ENCODE measurements at places on chromosomes 16 and 17.

DNA sequence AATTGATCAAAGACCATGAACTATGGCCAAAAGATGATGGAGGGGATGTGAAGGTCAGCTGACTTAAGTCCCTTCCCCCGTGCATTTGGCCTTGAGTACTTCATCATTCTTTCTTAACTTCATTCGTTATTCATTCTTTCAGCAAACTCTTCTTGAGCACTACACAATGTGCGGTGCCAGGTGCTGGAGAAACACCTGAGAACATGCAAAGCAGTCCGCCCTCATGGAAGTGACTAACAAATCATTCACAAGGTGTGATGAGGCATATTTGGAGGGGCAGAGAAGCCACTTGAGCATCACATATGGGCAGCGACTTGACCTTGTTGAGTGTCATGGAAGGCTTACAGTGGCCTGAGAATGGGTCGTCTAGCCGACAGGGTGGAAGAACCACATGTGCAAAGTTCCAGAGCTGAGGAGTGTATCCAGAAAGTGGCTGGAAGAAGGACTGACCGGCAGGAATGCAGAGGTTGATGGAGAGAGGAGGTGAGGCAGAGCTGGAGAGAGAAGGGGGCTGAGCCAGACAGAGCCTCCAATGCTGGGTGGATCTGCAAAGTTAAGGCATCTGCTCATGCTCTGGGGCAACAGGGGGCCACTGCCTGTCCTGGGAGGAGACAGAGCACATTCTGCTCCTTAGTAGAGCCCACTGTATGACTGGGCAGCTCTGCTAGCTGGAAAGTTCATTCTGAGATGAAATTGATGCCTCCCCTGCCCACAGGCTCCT, 25.1 kb upstream of the EIF1 start:
- DNase-seq = no peak

DNA sequence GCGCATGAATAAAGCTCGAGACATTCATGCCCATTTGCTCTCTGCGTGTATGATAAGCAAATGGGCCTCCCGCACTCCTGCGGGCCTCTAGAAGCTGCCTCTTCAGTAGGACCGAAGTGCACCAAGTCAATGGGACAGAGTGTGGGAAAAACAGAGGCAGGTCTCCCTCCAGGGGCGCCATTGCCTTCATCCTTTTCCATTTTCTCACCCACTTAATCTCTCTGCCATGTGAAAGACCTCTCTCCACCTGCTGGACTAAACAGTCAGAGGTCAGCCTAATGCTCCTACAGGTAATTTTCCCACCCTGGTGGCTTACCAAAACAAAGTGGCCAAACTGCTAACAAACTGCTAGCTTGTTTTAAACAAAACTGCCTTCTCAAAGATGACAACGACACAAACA, 210.9 kb downstream of the ZFHX3 start:
- DNase-seq = no peak

- no peak for DNase-seq
These were observed 27.7 kb upstream of the RBFOX1 start for GRCh38 chr16:7304958-7305357.

- no peak for DNase-seq
These were observed 14.0 kb downstream of the RPGRIP1L start for GRCh38 chr16:53689636-53690035.

DNA sequence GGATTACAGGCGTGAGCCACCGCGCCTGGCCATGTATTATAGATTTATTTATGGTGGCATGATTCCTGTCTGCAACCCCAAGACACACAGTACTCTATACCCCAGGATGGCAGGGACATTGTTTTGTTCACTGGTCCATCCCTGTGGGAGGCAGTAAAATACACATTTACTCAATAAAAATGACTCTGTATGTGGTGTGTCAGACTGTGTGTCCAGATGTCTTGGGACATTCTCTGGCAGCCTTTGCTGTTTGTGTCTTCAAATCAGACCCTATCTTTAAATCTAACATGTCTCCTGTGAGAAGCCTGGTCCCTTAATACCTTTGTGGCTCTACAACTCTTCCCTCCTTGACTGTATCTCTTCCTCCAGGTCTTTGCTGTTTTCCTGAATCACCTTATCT, 1.7 kb upstream of the COASY start:
- no peak for DNase-seq

- no peak for DNase-seq
These were observed 1.2 kb downstream of the DUSP14 start for GRCh38 chr17:37490638-37491614.

GRCh38 chr16:996681-997080, 15.1 kb downstream of the SOX8 start:
- DNase-seq = no peak

DNA sequence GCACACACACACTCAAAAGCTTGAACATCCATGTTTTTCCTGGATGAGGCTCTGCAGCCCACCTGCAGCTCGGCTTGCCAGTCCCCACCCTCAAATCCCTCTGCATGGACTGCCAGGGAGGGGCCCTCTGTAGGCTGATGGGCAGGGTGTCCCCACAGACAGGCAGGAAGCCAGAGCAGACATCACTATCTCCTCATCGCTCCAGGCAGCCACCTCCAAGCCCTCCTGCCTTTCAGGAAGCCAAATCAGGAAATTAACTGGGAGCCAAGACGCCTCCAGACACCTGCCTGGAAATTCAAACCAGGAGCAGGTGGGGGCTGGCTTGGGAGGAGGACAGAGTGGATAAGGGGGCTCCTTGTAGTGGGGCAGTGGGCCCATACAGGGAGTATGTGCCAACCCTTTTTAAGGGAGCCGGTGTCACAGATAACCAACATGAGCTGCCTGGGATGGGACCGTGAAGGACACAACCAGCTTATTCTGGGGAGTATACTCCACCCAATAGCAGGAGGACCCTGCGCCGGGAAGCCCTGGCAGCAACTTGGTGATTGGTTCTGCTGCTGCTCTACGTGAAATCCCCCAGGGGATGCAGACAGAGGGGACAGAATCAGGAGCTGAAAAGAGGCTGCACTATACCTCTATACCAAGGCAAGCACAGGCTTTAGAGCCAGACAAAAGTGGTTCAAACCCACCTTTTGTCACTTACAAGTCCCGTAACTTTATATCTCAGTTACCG, 139.1 kb downstream of the CCT6B start:
- DNase-seq = no peak

- no peak for DNase-seq
These were observed 41.7 kb downstream of the PEMT start for GRCh38 chr17:17549732-17550366.

DNA sequence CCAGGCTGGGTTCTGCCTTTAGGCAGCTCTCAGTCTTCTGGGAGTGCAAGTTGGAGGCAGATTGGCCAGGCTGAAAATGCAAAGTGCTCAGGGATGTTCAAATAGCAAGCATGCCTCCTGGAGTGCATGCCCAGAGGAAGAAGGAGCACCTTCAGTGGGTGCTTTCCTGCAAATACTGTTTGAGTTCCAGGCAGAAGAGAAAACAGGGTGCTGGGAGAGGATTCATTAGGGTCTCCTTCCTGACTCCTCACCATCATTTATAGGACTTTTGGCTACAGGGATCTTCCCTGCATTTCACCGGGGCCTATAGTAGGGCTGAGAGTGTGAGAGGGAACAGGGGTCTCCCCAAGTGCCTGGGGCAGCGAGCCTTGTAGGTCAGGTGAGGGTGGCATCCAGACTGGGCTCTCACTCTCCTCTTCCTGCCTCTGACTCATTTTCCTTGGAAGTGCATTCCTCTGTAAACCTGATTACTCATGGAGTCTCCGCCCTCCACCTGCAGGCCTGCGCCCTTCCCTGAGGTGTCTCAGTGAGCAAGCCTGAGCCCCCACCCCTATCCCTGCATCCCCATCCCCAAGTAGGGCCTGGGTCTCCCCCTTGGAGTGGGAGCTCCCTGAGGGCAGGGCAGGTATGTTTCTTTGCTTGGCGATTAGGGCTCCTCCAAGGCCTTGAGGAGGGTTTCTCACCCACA, 17.1 kb upstream of the TNS4 start:
- DNase-seq = no peak

DNA sequence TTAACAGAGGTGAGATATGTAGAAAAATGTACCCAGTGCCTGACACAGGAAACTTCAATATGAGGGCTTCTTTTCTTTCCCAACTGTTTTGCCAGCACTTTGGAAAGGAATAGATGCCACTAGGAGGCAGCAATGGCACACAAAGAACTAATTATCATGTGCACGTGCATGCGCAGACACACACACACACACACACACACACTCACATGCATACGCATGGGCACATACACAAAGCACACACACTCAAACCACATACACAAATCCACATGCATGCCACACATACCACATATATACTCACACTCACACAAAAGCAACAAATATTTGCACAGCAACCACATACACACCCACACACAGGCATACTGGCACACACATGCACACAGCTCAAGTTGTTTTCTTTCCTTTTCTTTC, 8.8 kb upstream of the CEP112 start:
- peak; percentile 18 for DNase-seq

GRCh38 chr17:82565551-82565950, 46.0 kb downstream of the FOXK2 start:
- DNase-seq = no peak

DNA sequence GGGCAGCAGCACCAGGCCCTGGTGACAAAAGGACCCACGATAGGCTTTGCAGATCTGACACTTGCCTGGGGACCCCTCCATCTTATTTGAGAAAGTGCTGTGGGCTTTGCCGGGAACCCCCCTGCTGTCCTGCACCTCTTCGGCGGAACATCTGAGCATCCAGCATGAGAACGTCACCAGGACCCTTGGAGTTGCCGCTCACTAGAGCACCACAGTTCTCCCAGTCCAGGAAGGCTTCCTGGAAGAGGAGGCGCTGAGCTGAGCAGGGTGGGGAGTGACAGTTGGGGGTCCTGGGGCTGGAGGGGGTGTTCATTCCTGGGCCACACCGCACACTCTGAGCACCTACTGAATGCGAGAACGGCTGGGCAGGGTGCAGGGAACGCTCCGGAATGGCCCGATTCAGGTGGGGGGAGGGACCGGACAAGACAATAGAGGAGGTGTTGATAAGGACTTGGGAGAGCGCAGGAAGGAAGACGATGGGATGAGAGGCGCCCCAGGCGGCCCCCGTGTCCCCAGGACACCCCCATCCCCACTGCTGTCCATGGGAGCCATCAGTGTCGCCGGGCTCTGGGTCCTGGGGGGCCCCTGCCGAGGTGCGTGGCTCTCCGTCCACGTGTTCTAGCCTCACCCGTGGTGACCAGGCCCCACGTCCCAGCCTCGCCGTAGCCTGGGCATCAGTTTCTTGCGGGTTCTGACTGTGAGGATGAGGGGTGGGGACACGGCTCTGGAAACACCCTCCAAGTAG, 24.8 kb upstream of the CACNA1H start:
- no peak for DNase-seq

- DNase-seq = no peak
These were observed 7.5 kb downstream of the SRSF1 start for GRCh38 chr17:57999496-58000017.

- no peak for DNase-seq
These were observed 29.4 kb upstream of the CACNG1 start for GRCh38 chr17:67015001-67015400.

DNA sequence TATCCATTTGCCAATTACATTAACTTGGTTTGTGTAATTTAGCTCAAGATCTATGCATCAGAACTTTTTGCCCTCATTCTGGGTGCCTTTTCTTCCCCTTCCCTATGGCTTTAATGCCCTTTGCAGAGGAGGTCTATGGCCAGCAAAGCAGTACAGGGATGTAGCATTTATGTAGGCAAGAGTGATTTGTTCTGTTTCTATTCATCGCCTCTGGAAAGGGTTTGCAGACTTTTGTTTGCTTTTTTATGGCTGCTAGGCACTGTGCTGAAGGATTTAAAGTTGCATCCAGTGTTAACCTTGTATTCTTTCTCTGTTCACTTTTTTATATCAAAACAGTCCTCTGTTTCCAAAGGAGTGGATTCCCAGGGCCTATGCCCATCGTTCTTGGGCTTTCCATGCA, 78.0 kb downstream of the ANKFN1 start:
- DNase-seq = no peak

DNA sequence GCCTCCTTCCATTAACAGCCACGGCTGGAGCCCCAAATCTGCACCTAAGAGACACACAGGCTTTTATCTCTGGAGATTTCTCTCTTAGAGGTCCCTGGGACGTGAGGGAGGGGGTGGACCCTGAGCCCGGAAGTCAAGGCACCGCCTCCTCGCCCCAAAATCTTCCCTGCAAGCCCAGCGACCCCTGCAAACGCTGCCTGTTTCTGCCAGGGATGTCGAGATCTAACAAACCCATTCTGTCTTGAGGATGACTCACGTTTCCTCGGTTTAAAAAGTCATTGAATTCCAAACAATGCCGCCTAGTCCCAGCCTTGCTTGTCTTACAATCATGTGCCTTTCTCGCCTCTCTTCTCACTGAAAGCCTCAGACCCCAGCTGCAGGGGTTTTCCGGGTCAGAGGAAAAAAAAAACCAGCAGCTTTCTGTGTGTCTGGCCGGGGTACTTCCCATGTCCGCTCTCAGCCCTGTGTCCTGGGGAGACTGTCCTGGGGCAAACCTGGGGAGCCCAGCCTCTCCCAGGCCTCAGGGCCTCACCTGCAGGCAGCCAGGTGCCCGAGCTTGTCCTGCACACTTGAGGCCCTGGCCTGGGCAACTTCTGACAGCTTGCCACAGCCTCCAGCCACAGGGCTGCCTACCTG, 15.4 kb downstream of the ARL2BP start:
- no peak for DNase-seq

DNA sequence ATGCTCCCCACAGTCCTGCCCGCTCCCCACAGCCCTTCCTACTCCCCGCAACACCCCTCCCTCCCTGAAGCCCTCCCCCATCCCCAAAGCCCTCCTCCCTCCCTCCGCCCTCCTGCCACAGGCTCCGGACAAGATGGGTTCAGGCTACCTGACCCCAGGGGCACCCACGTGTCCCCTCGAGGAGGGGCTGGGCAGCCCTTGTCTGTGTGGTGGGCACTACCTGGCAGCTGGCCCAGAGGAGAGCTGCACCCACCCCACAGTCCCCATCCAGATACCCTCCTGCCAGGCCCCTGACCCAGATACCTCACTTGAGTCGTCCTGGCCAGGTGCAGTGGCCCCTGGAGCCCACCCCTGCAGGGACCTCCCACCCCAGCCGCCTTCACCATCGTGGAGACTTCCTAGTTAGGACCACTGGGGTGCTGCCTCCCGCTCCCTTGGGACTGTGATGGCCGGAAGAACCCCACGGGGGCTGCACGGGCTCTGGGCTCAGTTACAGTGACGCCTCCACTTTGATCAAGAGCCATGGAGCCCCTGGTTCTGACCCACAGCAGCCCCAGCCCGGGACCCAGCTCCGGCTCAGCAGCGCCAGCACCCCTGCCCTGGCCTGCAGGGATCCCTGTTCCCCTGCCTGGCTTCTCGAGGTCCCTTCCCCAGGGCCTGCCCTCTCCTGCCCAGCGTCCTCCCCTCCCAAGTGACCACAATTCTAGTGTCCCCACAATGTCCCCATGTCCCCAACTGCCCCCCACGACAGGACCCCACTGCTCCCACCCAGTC, 806 bp downstream of the PERCC1 start:
- DNase-seq = no peak
